ENCODE measurements at places on chromosomes 5 and 9. TPM values are rescaled to one million over a fixed set of nuclear protein-coding genes. Genes with fewer than 3 reads are reported as not detected.

DNA sequence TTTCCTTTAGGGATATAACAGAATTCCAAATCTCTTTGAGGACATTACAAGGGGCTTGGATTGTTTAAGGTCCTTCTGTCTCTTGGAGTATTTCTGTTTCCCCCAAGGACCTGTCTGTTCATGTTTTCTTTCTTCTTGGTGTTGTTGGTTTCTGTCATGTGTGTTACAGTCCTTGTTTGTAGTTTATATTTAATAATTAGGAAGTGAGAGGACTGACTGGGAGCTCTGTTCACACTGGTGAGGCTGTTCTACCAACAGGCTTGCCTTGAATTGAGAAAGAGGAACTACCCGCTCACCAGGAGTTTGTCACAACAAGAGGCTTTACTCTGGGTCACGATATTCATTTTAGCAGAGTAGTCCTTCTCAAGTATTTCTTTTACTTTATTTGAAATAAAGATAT is 119.2 kb upstream of the SV2C start:
- no peak for DNase-seq

DNA sequence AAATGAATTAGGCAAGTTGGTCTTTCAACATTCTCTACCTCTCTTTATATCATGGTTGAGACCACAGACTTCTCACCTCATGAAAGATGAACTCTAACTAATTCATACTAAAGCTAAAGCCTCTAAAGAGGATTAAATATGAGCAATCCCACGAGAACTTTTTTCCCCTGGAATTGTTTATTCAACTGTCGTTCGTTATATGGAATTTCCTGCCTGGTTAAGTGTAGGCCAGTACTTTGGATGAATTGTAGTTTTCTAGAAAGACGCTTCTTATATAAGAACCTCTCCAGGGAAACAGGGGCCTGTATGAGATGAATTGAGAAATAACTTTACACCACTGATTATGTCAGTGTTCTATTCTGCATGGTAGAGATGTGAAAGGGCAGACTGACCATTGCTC is 42.9 kb downstream of the PDCD1LG2 start:
- DNase-seq = peak; percentile 5

- DNase-seq = no peak
Observed at GRCh38 chr5:93226202-93226735, 354.8 kb downstream of the NR2F1-AS1 start.

GRCh38 chr5:140570058-140570457 is 5.4 kb downstream of the SLC35A4 start:
- DNase-seq = no peak

- peak; percentile 77 for DNase-seq
Observed at GRCh38 chr9:25677301-25678146, 720 bp downstream of the TUSC1 start.

GRCh38 chr9:20262611-20263010 is 359.7 kb downstream of the MLLT3 start:
- no peak for DNase-seq

DNA sequence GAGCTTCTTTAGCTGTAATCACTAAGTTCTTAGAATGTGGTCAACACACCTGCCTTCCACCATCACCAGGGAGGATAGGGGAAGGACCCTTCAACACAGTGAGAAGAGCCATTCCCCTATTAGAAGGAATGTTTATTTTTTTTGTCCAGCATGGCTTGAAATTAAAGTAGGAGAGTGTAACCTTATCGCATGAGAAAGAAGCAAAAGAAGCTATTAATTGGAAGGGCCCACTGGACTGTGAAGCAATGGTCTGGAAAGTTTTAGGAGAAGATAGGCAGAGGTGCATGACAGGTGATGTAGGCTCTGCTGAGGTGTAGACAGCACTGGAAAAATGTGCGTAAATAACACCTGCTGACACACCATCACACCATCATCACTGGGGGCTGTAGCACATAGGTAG is 1526.0 kb downstream of the MAT2B start:
- DNase-seq = no peak

GRCh38 chr5:154896562-154897165 is 38.2 kb downstream of the CNOT8 start:
- DNase-seq = no peak

DNA sequence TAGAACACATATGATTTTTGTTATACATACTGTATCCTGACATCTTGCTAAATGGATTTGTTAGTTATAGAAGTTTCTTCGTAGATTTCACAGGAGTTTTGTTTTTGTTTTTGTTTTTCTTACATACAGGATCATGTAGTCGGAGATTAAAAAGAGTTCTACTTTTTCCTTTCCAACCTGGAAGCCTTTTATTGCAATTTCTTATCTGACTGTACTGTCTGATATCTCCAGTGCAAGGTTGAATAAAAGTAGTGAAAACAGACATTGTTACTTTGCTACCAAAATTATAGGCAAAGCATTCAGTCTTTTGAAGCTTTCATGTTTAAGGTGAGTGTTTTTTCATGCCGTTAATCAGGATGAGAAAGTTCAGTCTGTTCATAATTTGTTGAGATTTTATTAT is 117.4 kb upstream of the PRSS3 start:
- no peak for DNase-seq

GRCh38 chr5:157993986-157994691 is 135.2 kb upstream of the CLINT1 start:
- DNase-seq = no peak

GRCh38 chr5:122498163-122498562 is 186.1 kb downstream of the SNCAIP start:
- DNase-seq = no peak

Gene ALG2
- total RNA-seq = 49.4 TPM

Gene ANKRD34B
- not detected for total RNA-seq

Gene ANKRD31
- total RNA-seq = not detected

Gene SAXO1
- not detected for total RNA-seq

Gene NXNL2
- total RNA-seq = 1.1 TPM

Gene TAF11L5
- not detected for total RNA-seq
